ENCODE measurements at places on chromosomes 16 and 17. TPM values are rescaled to one million over a fixed set of nuclear protein-coding genes. Genes with fewer than 3 reads are reported as not detected.

- no peak for DNase-seq
Measured at GRCh38 chr16:72858665-72859493, 189.0 kb downstream of the ZFHX3 start.

- DNase-seq = peak; percentile 12
Measured at GRCh38 chr17:10792151-10792550, 11.7 kb downstream of the TMEM238L start.

DNA sequence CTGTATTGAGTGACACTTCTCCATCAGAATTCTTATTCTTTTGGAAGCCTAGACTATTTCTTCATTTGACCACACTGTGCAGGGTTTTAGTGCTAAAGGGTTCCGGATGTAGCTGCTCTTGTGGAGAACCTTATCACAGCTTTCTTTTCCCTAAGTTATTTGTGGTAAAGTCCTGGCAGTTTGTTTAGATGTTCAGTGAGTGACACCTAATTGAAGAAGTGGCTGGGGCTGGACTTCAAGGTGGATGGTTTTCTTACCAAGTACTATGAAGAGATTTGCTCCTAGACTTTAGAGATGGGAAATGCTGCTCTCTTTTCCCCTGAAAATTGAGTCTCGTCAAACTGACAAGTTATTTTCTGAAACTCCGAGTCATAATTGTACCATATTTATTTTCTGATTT lies 144.0 kb upstream of the TBX2 start:
- no peak for DNase-seq

GRCh38 chr16:66477028-66477515 lies 50.0 kb downstream of the BEAN1 start:
- no peak for DNase-seq

DNA sequence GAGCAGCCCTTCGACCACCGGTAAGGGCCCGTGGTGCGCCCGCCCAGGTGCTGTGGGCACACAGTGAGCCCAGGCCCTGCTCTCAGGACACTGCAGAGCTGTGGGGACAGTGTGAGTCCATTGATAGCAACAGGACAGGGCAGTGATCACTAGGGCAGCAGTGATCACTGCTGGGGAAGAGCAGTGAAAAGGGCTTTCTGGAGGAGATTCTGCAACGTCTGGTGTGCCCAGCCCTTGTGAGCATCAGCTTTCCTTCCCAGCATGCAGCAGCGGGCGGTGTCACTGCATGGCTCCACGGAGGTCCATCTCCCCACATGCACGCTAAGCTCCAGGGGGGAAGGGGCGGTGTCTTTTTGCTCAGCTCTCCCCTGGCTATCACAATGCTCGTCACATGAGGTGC lies 32.1 kb downstream of the MAP1LC3B start:
- DNase-seq = no peak

The HID1 gene
- 6.4 TPM for total RNA-seq

DNA sequence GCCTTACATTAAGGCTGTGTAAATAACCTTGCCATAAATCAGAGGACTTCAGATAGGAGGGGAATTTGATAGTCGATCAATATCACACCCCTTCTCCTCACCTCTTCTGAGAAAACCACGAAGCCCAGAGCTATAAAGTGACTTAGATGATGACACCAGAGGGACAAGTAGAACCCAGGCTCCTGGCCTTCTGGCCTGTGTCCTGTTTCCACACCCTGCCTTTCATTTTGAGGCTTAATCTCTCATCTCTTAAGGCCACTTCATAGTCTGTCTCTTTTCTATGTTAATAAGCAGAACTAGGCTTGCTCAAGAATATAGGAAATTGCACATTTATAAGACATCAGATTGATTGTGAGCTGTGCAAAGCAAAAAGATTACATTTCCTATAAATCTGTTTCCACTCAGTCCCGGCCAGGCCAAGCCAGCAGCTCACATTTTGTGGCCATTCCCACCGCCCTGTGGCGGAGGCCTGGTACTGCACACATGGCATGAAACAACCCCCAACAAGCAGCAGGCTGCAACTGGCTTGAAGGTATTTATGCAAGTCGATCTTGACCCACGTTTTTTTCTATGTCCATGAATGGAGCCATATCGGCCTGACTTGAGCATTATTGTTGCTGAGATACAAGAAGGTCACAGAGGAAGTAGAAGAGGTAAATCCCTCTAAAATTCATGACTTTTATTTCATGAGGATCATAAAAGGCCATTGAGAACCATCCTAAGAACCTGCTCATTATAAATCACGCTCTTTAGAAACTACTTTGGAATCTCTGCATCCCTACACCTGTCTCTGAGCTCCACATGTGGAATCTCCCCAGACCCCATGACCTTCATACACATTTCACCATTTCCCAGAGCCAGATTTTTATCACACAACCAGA lies 93.7 kb downstream of the PMP22 start:
- peak; percentile 57 for DNase-seq

GRCh38 chr17:13525876-13526275 lies 75.9 kb downstream of the HS3ST3A1 start:
- no peak for DNase-seq

DNA sequence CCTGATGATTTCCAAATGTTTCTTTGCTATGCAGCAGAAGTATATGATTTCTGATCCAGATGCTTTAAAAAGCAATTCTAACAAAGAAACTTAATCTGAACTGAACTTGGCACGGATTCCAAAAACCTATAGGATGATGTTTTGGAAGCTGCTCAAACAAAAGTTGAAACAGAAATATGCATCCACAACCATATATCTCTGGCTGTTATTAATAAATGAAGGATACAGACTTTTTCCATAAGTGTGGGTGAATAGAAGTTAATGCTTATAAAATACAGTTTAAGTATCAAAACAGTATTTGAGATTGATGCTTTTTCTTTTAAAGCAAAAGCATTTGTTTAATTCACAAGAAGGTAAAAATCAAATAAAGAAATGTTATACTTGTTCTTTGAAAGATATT lies 27.9 kb upstream of the NACA2 start:
- DNase-seq = no peak

DNA sequence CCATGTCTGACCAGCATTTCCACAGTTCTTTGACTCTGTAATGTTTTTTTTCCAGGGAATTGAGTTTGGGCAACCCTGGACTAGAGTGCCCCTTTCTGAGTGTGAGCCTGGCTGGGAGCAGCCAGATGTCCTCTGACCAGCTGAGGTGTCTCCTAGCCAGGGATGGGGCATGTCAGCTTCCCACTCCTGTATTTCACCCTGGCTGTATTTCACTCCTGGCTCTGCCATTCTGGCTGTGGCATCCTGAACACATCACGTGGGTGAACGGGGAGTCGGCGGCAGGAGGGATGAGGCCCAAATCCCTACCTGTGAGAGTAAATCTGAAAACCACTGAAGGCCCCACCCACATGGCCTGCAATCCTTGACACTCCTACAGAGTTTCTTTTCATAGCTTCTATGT lies 31.3 kb downstream of the KDM8 start:
- no peak for DNase-seq

The DNAH17 gene
- not detected for total RNA-seq

DNA sequence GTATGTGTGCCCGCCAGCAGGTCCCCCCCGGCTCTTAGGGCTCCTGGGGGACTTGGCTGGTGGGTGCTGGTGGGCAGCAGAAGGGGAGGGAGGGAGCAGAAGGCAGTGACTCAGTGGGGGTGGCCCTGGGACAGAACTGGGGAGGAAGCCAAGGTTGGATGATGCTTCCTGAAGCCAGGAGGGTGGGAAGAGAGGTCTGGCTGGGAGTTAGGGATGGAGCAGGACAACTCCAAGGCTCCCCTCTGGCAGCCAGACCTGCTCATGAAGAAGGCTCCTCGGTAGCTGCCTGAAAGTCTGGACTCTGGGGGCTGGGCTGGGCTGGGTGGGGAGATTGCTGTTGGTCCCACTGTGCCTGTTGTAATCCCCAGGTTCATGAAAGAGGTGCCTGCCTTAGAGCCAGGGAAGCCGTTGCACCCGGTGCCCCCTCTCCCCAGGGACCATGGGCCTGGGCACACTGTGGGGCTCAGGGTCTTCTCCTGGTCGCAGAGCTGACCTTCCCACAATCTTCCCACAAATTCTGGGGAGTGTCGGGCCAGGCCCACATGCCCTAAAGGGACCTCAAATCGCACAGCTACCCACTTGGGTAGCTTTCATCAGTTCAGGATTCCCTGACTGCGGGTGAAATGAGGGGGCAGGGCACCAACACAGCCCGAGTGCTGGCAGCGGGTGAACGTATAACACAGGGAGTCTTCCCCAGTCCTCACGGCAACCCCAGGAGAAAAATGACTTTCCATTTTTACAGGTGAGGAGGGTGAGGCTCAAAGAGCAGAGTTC lies 1.1 kb upstream of the PLEKHG4 start:
- DNase-seq = peak; percentile 76

The PRR35 gene
- not detected for total RNA-seq

GRCh38 chr16:47939680-47940079 lies 216.1 kb downstream of the ABCC12 start:
- DNase-seq = peak; percentile 10

The SLFN14 gene
- not detected for total RNA-seq

GRCh38 chr16:88681709-88682451 lies 4.4 kb downstream of the SNAI3 start:
- DNase-seq = no peak

GRCh38 chr16:3088925-3089716 lies 10.0 kb downstream of the ZSCAN10 start:
- DNase-seq = no peak

- DNase-seq = no peak
Measured at GRCh38 chr17:4616476-4616875, 25.0 kb downstream of the ALOX15 start.

DNA sequence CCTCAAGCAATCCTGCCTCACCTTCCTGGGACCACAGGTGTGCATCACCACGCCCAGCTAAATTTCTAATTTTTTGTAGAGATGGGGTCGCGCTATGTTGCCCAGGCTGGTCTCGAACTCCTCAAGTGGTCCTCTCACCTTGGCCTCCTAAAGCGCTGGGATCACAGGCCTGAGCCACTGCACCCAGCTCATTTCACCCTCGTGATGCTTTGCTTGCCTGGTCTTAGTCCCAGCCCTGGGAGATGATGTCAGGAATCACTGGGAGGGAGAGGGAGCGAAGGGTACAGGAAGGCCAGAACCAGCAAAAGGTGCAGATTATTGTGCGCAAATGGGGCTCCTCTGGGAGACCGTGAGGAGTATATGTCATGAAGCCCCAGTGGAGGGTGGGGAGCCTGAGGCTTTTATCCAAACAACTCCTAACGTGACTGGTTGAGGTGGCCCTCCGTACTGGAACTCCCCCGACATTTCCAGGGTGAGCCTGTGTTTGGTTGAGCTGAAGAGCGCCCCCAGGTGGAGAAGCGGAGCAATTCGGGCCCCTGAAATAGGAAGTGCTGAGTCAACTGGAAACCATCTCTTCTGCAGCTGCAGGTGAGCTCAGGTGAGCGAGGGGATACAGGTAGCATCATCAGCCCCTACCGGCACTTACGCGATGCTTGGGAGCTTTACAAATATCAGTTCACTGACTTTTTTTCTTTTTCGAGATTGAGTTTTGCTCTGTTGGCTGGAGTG lies 41.2 kb upstream of the HAPSTR1 start:
- no peak for DNase-seq

The TMEM88 gene
- total RNA-seq = 0.64 TPM

GRCh38 chr16:35298460-35299243 lies 1839.2 kb downstream of the TP53TG3F start:
- peak; percentile 69 for DNase-seq

The INTS2 gene
- total RNA-seq = 17.1 TPM

The CEMP1 gene
- not detected for total RNA-seq

The PRDM7 gene
- not detected for total RNA-seq

DNA sequence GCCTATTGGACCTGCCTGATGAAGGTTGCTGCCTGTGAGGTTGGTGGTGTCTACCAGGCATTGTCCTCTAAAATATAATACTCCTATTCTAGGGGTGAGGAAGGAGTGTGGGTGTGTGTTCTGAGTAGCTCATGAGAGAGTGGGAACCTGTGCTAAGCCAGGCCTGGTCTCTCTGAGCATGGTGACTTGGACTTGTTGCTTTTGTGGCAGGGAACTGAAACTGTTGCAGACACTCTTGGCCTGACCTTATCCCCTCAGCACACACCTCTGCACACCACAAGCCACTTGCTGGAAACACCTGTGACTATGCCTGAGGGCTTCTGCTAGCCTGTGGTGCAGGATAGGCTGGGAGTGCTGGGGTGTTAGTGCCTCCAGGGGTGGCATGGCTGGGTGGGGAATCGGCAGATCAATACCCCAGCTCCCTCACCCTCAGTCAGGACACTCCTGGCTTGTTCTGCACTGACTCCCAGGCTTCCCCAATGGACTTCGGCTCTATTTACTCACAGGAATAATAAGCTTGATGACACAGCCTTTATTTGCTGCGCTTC lies 29.9 kb downstream of the PLCG2 start:
- DNase-seq = no peak

The GSDMA gene
- 0.38 TPM for total RNA-seq

DNA sequence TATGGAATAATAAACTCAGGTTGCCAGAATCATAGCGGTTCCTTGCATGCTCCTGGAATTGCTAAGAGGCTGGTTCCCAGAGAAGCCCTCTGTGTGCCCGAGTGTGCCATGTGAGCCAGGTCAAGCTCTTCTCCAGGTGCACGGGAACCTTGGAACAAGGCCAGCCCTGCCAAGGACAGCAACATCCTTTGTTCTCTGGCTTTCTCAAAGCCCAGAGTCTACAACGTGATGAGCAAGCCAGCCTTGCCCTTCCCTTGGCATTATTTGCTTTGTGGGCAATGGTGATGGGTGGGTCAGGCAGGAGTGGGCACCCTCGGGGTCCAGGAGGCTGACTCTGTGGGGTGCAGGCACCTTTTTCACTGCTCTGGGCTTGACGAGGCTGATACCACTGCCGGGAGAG lies 14.2 kb upstream of the SEC14L1 start:
- DNase-seq = no peak

DNA sequence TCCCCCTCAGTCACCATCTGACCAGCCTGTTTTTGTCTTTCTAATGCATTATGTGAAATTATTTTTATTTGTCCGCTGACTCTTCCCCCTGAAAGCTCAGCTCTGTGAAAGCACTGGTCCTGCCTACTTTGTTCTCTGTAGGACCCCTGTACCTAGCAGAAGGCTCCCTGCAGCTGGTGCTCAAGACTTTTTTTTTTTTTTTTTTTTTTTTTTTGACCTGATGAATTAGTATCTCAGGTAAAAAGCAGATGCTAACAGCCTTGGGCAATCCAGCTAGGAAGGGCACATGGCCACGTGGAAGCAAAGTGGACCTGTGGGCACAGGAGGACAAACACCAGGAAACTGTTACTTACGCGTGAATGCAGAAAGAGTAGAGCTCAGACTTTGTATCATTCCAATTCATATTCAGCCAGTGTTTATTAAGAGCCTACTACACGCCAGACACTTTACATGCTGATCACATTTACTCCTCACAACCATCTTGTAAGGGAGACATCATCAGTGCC lies 629 bp upstream of the UNC119 start:
- DNase-seq = no peak

GRCh38 chr17:47719411-47720152 lies 13.5 kb upstream of the TBX21 start:
- DNase-seq = peak; percentile 27

GRCh38 chr16:66266436-66267291 lies 99.8 kb upstream of the CDH5 start:
- DNase-seq = no peak

Measured in bronchial epithelial cell (primary cell).